HuH-7.5 (cell line): ENCODE measurements at places on chromosomes 3 and 15.

DNA sequence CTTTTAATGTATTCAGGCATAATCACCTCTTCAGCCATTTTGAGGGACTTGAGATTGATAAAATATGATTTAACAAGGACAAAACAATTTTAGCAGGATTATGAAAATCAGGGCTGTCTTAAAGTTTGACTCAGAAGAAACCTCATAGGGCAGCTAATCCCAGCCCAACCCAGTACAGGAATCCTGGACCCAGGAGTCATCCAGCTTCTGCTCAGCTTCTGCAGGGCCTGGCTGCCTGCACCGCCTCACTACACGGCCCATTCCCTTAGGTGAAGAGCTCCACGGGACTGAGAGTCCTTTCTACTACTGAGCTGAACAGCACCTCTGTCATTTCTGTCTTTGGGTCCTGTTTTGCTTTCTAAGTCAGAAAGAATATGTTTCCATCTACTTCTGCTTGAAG is 37.5 kb downstream of the ARHGAP31 start:
- no peak for DNase-seq

DNA sequence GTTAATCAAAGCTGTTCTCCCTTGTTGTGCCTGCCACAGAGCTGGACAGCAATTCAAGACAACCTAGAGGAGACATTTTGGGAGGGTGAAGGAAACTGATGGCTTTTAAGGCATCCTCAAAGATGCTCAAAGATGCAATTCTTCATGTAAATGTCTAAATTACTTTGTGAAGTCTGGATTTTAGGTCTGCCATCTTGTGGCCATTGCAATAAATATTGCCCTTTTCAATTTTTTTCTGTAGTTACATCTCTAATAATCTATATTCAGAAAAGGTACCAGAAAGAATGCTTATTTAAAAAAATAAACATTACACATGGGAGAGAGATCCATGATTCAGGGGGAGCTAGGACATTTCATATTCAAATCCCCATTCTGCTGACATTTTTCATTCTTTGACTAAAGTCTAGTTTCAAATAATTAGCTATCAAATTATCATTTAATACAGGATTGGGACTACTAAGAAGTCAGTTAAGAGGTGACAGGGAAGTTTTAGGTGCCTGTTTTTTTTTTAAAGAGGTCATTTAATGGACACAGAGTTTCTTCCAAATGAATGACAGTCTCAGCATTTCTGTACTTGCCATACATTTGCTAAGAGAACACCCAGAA is 259.8 kb upstream of the WNT5A start:
- no peak for DNase-seq

DNA sequence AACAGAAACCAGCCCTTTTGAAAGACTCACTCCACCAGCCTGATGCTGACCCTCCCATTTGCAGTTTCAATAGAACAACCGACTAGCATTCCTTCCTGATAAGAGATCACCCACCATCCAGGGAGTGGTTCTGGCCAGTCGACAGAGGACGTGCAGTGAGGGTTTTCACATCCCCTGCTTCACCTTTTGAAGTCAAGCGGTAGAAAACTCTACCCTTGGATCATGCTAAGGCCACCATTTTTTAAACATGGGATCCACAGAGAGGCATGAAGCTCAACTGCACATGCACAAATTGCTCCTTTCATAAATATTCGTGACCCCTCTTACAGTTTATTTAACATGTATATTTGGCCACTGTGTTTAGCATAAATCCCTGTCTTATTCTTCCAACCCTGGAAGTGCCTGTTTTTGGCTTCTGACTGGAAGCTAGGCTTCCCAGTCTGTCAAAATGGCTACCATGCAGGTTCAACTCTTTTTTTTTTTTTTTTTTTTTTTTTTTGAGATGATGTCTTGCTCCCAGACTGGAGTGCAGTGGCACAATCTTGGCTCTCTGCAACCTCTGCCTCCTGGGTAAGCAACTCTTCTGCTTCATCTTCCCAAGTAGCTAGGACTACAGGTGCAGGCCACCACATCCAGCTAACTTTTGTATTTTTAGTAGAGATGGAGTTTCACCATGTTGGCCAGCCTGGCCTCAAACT is 1.0 kb upstream of the THUMPD3 start:
- DNase-seq = no peak

- DNase-seq = no peak
These were observed 67.2 kb downstream of the PEX5L start for GRCh38 chr3:179969525-179969924.

GRCh38 chr3:129248286-129248979 is 973 bp upstream of the COPG1 start:
- no peak for DNase-seq

DNA sequence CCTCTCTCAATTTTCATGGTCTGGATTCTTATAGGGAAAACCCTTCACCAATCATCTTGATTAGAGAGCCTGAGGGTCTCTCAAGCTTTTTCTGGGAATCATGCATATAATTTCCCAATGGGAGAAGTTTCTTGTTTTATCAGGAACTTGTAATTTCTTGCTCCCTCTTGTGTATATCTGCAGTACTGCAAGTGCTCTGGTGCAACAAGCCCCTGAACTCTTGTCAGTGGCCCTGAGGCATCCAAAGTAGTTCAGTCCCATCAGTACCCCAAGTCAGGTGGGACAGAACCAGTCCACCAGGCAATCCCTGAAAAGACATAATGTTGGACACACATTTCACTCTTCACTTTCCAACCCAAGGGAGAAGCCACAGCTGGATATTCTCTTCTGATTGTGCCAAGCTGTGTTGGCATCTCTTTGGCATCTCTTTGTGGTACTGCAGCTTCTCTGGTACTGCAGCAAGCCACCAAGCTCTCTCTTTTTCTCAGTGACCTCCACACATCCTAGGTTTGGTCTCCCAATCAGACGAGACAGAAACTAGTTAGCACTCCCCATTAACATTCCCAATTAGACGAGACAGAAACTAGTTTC is 214.5 kb downstream of the ZIC4 start:
- no peak for DNase-seq

DNA sequence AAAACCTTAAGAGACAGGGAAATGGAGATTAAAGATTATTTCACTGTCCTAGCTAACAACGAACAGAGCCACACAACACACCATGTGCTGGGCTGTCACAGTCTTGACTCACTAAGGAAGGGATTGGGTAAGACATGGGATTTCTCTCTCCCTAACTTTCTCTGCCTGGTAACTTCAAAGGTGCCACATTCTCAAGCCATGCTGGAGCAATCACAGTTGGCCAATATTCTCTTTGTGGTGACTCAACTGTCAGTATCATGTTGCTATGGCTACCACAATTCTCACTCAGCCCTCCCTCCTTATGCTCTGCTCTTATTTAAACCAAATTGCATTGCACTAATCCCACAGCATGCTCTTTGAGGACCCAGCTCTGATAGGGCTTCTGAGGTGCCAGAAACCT is 74.0 kb downstream of the OXNAD1 start:
- DNase-seq = no peak

- no peak for DNase-seq
These were observed 166.6 kb downstream of the TLE3 start for GRCh38 chr15:69931156-69931555.

GRCh38 chr15:73717206-73717605 is 33.0 kb downstream of the CD276 start:
- DNase-seq = no peak

DNA sequence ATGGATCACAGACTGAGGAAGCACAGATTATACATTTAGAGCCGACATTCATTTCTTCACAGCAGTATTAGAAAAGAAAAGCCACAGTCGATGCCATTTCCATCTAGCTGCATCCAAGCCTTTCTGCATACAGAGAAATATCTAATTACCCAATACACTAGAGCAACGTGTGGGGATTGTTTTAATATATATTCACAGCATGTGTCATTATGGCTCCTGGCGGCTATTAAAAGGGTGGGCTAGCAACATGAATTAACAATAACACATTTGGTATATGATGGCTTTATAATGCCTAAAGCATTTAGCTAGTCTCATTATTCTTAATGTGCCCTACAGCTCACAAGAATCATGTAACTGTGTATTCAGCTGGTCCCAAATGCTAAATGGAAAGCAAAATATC is 1030.5 kb downstream of the FHIT start:
- no peak for DNase-seq
